ENCODE measurements at places on chromosomes 13 and 19. TPM values are rescaled to one million over a fixed set of nuclear protein-coding genes. Genes with fewer than 3 reads are reported as not detected.

DNA sequence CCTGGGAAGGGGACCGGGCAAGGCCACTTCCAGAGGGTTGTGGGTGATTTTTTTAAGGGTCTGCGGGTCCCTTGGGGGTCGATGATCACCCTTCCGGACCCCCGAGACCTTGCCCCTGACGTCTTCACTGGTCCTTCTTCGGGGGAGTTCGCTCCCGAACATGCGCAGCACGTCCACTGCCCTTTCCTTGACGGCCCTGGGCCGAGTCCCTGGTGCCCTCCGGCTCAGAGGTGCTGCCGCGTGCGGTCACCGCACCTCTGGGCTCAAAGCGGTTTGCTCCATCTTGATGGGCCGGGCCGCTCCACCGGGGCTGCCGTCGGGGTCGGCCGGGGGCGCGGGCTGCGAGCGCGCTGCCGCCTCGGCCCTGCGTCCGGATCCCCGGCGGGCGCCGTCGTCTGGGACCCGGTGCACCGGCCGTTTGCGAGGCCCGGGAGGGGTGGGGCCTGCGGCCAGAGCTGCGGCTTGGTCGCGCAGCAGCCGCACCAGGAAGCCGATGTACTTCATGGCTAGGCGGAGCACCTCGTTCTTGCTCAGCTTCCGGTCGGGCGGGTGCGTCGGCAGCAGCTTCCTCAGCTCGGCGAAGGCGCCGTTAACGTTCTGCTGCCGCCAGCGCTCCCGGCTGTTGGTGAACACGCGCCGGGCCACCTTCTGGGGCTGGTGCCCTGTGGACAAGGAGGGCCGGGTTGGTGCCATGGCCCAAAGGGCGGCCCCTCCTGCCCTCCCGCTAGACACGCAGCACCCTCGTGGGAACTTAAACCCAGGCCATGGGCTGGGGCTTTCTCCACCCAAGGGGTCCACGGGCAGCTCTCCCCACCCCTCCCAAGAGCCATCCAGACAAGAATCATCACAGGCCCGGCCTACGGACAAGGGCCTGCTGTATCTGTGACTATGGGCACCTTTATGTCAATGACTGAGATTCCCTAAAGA, 3.3 kb downstream of the LYL1 start:
- peaks cover 40% of the 10 kb centered on the region for H3K27me3 ChIP-seq
- H3K27ac ChIP-seq, result peak overlapping the region; percentile 94
- H3K36me3 ChIP-seq, result peaks cover 4% of the 10 kb centered on the region
- H3K4me1 ChIP-seq, result peaks cover 31% of the 10 kb centered on the region
- peak overlapping the region; percentile 73 for H3K4me3 ChIP-seq

Gene C1QTNF9
- not detected for total RNA-seq

- DNase-seq, result peak; percentile 77
- peaks cover 44% of the 10 kb centered on the region for H3K27me3 ChIP-seq
- H3K36me3 ChIP-seq, result no peaks in the 10 kb centered on the region
- peaks cover 16% of the 10 kb centered on the region for H3K4me1 ChIP-seq
These were observed 469 bp downstream of the COX6B2 start for GRCh38 chr19:55353803-55354697.

GRCh38 chr19:50008532-50008931, 16.6 kb downstream of the VRK3 start:
- H3K36me3 ChIP-seq, result peaks cover 27% of the 10 kb centered on the region
- DNase-seq, result no peak
- H3K4me3 ChIP-seq, result no peak overlapping the region
- H3K4me1 ChIP-seq, result peaks cover 18% of the 10 kb centered on the region

DNA sequence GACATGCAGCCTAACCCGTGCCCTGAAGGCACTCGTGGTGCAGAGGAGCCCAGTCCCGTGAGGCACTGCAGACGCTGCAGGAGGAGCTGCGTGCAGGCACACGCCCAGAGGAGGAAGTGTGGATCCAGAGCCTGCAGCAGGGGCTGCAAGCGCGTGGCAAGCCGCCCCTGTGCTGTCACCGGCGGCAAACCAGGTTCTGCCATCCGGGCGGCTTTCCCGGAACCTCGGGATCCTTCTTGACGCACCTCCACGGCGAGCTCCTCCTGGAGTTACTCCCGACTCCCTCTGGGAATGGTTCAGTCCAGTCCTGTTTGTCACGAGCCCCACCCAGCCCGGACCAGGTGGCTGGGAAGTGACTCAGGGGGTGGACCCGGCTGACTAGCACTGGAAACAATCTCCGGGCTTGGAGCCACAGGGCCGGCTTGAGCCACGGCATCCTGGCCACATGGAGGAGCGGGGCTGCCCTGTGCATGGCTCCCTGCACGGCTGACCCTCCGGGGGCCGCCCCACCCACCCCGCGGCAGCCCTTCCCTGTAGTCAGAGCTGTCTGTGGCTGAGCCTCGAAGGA, 10.2 kb downstream of the DPP9 start:
- no peak overlapping the region for H3K4me3 ChIP-seq
- no peak overlapping the region for H3K27ac ChIP-seq

DNA sequence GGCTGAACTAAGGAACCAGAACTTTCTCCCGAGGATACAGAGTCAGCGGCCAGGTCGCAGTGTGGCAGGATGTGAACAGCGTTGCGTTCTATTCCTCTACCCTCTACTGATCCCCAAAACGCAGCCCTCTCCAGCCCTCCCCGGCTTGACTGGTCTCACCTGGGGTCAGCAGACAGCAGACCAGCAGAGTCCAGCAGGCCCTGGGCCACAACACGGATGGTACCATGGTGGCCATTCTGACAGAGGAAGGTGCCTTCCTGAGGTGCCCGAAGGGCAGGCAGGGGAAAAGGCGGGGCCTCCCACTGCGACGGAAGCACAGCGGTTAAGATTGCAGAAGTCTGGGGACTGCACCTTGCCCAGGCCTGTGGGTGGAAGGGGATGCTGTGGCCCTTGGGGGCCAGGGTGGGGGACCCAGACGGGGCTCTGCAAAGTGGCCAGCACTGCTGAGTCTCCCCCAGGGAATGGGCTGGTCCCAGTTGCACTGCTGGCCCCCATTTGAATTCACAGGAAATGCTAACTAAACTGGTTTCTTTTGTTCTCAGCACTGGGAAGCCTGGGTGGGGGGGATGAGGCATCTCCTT, at the start of gene ICAM3:
Gene ICAM3, minus strand, starts transcription at position 245 of the 581 bp plus-strand sequence. Its CDS starts 10 bp downstream, at position 235.
- H3K4me3 ChIP-seq, result peak within 1 kb of the TSS; percentile 92
- DNase-seq, result peak; percentile 79

GRCh38 chr13:53569453-53569852, 540.8 kb downstream of the OLFM4 start:
- H3K4me1 ChIP-seq, result no peaks in the 10 kb centered on the region
- DNase-seq, result no peak
- no peaks in the 10 kb centered on the region for H3K27me3 ChIP-seq
- no peaks in the 10 kb centered on the region for H3K36me3 ChIP-seq
- no peak overlapping the region for H3K27ac ChIP-seq
- no peak overlapping the region for H3K4me3 ChIP-seq

Gene URAD
- not detected for total RNA-seq

Gene MUC16
- 0.09 TPM for total RNA-seq
